ENCODE measurements at places on chromosomes 7 and 10. TPM values are rescaled to one million over a fixed set of nuclear protein-coding genes. Genes with fewer than 3 reads are reported as not detected.
A peak's percentile ranks its signal among the peaks of the same experiment; 100 is the strongest.

DNA sequence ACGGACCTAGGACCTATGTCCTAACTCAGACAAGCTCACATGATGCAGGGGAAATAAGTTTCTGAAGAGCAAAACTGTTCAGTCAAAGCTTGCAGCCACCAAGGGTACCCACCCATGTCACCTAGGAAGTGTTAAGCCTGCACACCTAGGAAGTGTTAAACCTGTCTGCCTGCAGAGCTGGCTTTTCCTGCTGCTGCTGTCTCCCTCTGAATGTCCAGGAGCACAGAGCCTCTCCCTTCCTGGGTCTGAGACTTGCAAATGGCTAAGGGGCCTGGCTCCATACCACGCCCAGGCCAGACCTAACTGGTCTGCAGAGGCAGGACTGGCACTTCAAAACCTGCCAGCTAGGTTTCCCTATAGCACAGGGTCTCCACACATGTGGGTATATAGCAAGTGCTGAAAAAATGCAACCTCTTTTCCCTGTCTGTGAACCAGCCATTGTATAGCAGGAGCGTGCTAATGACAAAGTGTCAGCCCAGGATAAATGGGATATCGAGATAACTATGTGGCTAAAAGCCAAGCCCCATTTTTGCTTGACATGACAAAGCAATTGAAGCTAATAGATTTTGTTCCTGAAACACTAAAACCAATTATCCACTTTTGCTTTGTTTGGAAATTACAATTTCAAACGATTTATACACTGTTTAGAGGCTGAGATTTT is 1.5 kb downstream of the GDF2 start:
- no peak for DNase-seq

DNA sequence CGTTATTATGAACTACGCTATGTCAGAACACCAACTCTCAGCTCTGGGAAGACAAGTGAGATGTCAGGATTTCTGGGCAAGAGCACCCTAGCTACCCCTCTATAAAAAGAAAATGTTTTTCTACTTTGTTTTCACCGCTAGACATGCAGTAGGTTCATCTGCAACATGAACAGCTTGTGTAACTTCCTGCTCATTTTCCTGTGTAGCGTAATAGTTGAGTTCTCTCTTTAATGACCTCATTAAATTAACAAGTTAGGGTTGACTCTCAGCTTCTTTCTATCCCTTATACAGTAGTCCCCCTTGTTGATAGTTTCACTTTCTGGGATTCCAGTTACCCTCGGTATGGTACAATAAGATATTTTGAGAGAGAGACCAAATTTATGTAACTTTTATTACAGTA is 329.4 kb upstream of the ZNF32 start:
- no peak for DNase-seq

DNA sequence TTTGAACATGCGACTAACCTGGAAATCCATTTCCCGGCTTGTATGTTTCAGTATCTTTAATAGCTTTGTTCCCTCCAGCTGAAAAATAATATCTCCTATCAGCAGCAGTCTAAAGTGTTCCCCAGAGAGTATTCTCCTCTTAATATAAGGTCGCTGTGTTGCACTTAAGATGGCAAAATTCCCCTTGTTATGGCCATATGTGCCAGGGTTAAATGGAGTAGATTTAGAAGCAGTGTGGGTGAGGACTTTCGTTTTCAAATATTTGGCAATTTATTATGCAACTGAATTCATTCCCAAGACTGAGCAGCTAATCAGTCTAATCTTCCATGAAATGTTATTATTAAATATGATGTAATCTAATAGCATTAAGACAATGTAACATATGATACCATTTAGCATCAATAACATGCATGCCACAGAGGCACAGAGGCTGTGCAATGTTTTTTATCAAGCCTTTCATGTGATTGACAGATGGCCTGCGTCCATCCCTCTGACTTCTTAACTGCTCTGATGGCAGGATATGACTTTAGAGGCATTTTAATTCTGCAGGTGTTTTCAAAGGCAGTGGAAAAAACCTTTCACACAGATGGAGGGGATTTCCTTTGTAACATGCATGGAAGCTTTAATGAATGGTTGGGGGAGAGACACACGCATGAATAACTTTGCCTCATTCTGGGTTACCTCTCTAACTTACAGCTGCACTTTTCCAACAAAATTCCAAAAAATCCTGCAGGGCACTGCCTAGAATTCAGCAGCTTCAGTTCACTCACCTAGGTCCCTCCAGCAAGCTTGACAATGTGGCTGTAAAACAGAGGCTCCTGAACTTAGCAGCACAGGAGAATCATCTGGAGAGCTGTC is 55.1 kb upstream of the ZPBP start:
- DNase-seq = no peak

DNA sequence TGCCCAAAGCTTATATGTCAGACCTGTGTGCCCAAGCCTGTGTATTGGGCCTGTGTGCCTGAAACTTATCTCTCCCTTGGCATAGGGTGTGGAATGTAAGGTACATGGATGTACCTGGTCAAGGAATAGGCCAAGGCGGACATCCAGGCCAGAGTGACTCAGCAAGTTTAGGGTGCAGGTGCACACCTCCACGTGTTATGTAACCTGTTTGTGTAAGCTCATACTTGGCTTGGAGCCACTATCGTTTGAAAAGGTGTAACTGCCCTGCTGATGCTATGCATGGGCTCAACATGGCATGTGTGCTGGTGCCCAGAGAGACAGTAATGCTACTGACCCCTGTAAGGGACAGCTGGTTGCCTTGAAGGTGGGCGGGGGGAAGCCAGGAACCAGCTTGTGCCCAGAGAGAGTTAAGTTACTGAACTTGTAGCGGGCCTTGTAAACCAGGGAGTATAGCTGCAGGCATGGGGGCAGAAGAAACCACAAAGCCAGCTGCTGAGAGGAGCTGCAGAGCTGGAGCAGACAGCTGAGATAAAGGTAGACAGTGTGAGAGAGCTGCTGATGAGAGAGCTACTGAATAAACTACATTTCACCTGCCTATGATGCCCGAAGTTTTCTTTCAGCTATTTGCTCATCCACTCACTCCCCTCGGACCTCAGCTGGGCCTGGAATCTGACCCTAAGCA is 656.4 kb upstream of the ZWINT start:
- no peak for DNase-seq

Gene COL17A1
- 0.51 TPM for polyA plus RNA-seq

Gene FOXI2
- not detected for polyA plus RNA-seq

Gene NPM3
- polyA plus RNA-seq = 4.1 TPM

GRCh38 chr10:97220355-97220754 is 34.6 kb upstream of the SLIT1 start:
- no peak for DNase-seq

DNA sequence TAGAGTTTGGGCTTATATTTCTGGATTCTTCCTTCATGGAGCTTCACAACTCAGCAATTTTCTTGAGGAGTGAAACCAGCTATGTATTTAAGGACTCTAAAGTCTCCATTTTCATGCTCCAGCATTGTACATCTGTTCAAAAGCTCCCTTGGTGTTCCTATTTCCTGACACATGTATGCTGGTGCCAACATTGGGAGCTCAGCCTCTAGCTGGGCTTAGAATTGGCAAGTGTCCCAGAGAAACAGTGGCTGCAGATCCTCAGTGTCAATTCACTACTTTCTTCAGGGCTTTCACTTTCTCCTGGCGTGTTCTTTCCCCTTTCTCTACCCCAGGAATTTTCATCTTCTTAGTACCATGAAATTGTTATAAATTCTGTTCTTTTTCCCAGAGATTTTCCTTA is 103.1 kb downstream of the ZNF467 start:
- peak; percentile 57 for DNase-seq

Gene AMZ1
- 5.9 TPM for polyA plus RNA-seq

DNA sequence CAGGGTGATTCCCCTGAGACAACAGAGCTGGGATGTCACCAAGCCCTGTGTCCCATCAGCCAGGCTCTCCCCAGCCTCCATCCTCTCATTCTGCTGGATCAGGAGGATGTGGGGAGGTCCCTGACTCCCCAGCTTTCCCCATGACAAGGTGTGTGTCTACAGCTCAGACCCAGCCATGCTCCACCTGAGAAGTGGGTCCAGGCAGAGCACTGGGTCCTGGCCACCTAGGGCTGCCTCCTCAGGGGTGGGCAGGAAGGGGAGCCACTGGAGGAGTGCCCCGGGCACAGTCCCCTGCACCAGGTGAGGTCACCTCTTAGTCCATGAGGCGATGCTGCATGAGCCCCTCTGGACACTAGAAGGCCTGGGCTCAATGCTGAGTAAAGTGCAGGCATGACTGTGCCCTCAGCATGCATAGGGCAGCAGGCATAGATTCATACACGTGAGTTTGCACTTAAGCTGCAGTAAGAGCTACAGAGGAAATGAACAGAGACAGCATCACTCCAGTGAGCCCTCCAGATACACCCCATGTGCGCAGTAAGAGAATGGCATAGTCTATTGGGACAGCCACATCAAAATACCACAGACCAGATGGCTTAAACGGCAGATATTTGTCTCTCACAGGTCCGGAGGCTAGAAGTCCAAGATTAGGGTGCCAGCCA is 48.3 kb downstream of the ALOX5 start:
- no peak for DNase-seq

GRCh38 chr7:28761505-28761904 is 196.6 kb downstream of the TRIL start:
- no peak for DNase-seq

DNA sequence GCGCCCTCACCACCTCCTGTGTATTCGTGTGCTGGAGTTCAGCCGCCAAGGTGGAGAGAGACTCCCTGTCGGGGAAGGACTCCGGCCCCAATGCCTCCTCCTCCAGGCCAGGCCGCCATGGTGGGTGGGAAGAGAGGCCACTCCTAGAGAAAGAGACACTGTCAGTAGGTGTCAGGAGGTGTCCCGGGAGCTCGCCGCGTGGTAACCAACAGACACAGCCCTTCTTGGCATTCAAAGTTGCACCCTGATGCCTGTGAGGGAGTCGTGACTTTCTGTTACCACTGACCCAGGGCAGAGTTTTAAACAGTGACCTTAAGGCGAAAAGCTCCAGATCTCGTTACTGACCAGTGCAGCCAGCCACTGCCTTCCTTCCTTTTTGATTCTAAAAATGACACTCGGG is 155.2 kb downstream of the CUX1 start:
- DNase-seq = no peak

DNA sequence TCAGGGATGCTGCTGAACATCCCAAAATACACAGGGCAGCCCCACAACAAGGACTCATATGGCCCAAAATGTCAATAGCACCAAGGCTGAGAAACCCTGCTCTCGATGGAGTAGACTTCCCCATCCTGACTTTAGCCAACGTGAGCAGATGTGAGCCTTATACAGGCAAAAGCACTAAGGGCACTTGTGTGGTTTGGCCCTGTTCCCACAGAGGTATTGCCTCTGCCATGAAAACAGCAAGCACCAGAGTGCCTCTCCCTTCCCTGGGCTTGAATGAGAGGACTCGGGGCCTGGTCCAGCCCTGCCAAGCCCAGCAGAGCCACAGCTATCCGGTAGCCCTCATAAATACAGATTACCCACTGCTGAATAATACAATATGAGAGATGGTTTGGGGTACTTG is 47.5 kb downstream of the ACSM6 start:
- no peak for DNase-seq

GRCh38 chr10:78531088-78531487 is 497.4 kb downstream of the RPS24 start:
- no peak for DNase-seq

GRCh38 chr10:21488957-21489446 is 36.5 kb downstream of the SKIDA1 start:
- no peak for DNase-seq

Gene NKX6-2
- polyA plus RNA-seq = 1.9 TPM

Gene CASTOR2
- polyA plus RNA-seq = 0.70 TPM

DNA sequence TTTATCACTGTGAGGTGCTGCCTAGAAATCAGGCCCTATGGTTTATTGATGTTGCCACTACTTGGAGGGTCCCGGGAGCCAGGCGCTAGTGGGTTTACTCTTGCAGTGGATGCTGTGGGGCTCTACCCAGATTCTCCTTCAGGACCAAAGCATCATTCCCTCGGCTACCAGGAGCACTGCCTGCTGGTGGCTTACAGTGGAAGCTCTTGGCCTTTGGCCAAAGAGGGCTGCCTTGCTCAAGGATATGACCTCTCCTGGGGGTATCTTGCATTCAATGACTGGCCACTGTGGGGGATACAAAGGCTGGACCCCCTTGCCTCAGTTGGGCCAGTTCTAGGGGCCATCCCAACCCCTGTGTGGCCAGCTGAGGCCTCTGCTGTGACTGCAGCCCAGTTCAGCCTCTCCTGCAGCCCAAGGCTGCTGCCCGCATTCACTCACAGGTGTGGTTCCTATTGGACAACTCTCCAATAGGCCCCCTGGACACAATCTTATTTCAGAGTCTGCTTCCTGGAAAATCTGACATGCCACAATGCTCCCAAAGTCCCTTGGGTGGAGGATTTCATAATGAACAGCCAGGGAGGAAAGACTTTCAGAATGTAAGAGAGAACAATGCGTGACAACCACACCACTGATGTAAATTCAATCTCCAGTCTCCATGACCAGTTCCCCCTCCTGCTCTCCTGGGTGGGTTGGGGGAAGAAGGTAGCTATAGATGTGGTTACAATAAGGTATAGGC is 196.3 kb downstream of the SNX10 start:
- no peak for DNase-seq

DNA sequence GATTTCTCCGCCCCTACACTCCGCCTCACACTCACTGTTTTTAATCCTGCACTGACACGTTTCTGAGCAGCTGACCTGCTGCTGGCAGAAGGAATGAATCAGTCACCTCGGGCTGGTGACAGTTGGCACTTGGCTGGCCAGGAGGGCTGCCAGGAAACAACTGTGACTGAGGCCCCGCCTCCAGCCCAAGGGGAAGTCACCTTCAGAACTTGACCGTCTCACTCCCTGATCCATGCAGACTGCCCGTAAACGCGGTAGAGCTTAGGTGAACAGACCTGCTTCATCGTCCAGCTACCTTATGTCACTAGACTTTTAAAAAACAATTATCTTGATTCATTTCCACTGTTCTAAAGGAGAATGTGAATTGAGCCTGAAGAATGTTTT is 107.5 kb downstream of the DOCK1 start:
- DNase-seq = peak; percentile 21

- no peak for DNase-seq
Measured at GRCh38 chr7:92279396-92280031, 33.7 kb downstream of the ANKIB1 start.

DNA sequence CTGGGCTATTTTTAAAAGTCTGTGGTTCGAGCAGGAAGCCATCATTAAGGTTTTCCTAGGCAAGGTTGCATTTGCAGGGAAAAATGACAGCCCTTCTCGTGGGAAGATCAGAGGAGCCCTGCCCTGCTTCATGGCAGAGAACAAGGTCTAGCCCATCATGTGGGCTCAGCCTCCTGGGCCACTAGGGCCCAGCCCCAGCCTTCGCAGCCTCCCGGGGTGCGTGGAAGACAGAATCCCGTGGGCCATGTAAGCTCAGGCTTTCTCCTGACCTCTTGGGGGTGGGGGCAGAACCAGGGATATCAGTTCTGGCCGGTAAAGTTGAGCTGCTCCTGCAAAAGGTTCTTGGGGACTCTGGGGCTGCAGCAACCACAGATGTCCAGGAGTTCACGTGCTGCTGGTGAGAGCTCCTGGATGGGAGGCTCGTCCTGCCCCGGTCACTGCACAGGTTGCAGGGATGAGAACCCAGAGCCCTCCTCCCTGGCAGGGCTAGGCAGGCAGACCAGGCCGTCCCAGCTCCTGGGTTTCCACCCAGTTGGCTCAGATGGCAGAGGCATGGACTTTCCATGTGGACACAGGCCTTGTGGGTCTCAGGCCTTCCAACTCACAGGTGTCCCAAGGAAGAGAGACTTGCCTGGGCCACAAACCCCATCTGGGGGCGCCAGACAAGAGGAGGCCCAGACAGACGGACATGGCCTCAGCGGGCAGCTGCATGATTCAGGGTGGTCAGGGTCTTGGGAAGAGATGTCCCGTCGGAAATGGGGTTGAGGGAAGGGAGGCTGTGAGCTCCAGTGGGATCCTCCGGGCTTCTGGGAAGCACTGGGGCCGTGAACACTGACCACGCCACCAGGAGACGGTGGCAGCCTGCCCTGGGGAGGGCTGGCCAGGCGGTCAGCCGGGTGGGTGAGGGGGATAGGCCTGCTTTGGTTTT is 126.2 kb downstream of the NEURL1 start:
- no peak for DNase-seq

Measured in GM23248 (cell line).